ENCODE measurements at places on chromosomes 13 and 19.

GRCh38 chr13:25990801-25991200 is 61.0 kb downstream of the SHISA2 start:
- no peak for DNase-seq

DNA sequence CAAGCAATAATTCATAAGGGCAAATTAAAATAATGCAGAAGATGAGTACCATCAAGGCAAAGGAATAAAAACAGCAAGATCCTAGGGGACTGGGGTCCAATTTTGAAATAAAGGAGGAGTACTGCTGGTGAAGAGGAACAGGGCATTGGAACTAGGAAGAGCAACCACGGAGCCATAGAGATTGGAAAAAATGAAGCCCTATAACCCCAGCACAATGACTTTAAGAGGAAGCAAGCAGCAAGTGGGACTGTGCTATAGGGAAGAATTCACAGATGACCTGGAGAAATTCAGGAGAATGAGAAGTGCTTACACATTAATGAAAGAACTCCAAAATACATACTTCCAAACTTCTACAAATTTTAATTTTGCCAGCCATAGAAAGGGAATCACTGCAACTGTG is 44.9 kb upstream of the ITM2B start:
- no peak for DNase-seq

GRCh38 chr19:29854033-29854432 is 42.2 kb downstream of the CCNE1 start:
- no peak for DNase-seq

DNA sequence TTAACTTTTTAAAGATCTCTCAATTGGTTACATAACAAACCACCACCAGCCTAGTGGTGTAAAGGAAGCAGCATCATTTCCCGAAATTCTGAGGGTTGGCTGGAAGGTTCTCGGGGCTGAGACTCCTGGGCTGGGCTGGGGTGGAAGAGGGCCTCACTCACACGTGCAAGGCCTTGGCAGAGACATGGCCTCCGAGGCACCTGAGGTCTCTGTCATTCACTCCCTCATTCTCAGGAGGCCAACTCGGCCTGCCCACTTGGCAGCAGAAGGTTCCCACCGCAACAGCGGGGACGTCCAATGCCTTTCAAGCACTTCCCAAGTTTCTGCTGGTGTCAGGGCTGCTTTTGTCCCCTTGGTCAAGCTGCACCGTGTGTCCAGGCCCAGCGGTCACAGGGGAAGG is 18.6 kb upstream of the RASA3 start:
- DNase-seq: no peak

GRCh38 chr13:49533591-49534269 is 38.0 kb downstream of the PHF11 start:
- DNase-seq: no peak
